ENCODE measurements at places on chromosomes 3 and 15. TPM values are rescaled to one million over a fixed set of nuclear protein-coding genes. Genes with fewer than 3 reads are reported as not detected.

TNFAIP8L3 gene
- 0.31 TPM for total RNA-seq

GRCh38 chr3:63290686-63291085 lies 12.6 kb downstream of the SYNPR start:
- DNase-seq, result no peak
- H3K27ac ChIP-seq, result no peak overlapping the region
- no peaks in the 10 kb centered on the region for H3K36me3 ChIP-seq
- H3K4me1 ChIP-seq, result no peaks in the 10 kb centered on the region
- H3K27me3 ChIP-seq, result no peaks in the 10 kb centered on the region
- H3K4me3 ChIP-seq, result no peak overlapping the region

DNA sequence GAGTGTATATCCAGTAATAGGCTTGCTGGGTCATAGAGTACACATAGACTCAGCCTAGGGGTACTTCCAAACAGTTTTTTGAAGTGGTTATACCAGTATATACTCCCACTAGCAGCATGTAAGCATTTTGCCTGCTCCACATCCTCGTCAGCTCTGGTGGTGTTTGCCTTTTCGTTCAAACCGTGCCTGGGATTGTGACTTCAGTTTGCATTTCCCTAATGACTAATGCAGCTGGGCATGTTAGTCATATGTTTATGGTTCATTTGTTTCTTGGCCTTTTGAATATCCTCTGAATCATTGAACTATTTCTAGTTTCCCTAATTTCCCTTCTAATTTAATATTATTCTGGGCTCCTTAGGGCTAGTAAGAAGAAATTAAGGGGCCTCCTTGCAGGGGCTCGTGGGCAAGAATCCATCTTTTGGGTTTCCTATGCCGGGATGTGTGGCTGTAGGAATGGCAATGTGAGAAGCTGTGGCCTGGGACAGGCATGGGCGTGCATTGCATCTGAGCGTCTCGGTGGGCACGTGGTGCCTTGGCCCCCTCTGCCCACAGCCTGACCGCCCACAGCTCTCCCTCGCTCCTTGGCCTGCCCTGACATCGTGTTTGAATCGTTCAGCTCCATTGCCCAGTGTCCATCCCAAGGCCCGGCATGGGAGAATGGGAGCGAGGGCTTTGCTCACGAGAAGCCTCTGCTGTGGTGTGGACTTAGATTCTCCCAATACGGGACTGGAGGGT lies 26.4 kb downstream of the FAH start:
- H3K27me3 ChIP-seq, result no peaks in the 10 kb centered on the region
- no peaks in the 10 kb centered on the region for H3K36me3 ChIP-seq
- H3K4me1 ChIP-seq, result no peaks in the 10 kb centered on the region
- DNase-seq, result no peak

MAP2K1 gene
- 72.8 TPM for total RNA-seq

DNA sequence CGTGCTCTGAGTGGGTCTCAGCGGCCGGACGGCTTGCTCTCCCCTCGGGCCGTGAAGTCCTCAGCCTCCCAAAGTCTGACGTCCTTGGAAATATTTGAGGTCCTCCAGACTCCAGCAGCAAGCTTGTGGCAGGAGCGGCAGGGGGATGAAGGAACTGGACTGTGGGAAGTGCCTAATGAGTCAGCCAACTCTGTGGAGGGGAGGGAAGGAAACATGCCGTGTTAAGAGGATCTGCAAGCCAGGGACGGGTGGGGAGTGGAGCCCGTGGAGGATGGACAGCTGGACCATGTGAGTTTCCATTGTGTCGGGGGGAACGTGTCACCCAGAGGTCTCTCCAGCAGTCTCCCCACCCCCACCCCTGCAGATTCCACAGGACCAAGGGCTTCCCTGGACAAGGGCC lies 39.4 kb upstream of the IDH2 start:
- no peaks in the 10 kb centered on the region for H3K36me3 ChIP-seq
- H3K4me1 ChIP-seq, result no peaks in the 10 kb centered on the region
- H3K27ac ChIP-seq, result no peak overlapping the region
- no peak overlapping the region for H3K4me3 ChIP-seq

DNA sequence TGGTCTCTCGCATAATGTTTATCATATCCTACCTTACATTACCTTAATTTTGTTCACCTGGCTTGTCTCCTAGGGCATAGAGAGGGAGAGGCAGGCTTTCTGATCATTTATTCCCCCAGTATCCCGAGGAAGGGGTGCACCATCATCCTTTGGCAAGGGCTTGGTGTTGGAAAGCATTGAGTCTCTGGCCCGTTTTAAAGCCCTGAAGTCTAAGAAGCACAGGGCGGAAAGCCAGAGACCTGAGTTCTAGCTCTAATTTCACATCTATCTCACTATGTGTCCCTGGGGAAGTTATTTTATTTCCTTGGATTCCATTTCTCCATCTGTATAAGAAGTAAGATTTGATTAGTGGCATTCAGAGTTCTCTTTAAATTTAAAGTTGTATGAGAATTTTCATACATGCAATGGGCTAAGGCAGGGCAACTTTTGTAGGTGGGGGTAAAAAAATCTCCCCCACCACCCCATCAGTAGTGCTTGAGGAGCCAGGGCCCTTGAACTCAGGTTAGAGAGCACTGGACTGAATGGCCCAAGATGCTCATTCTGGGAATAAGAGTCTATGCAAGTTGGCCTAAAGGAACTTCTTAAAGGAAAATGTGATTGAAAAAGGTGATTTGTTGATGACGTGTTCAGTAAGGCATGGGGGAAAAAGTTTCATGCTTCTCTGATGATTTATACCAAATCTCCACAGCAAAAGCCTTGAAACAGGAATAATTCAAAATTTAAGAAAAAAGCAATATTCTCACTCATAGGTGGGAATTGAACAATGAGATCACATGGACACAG lies 10.1 kb downstream of the TMC3 start:
- H3K27me3 ChIP-seq, result no peaks in the 10 kb centered on the region
- no peak overlapping the region for H3K27ac ChIP-seq
- H3K4me1 ChIP-seq, result no peaks in the 10 kb centered on the region

KBTBD8 gene
- 6.9 TPM for total RNA-seq

DNA sequence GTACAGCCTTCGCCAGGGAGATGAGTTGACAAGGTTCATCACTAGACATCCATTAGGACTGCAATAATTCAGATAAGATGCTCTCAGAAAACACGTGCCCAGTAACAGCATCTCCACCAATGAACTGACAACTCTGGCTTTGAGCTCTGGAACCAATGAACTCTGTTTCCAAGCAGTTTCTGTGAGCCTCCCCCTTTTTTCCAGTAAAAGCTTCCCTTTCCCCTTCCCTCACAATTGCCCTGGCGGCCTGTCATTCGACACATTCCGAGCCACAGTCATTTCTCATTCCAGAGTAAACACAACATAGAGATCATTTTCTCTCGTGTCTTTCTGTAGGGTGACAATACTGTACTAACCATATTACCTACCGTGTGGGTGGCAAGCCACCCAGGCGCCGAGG lies 3.6 kb downstream of the PLA2G4D start:
- no peak overlapping the region for H3K27ac ChIP-seq
- DNase-seq, result no peak
- H3K27me3 ChIP-seq, result no peaks in the 10 kb centered on the region
- H3K36me3 ChIP-seq, result no peaks in the 10 kb centered on the region

- no peak overlapping the region for H3K27ac ChIP-seq
- no peaks in the 10 kb centered on the region for H3K27me3 ChIP-seq
- no peak overlapping the region for H3K4me3 ChIP-seq
- H3K4me1 ChIP-seq, result no peaks in the 10 kb centered on the region
Measured at GRCh38 chr15:53709821-53710220, 49.6 kb downstream of the WDR72 start.

- H3K4me1 ChIP-seq, result no peaks in the 10 kb centered on the region
- no peak overlapping the region for H3K27ac ChIP-seq
- no peak for DNase-seq
- H3K4me3 ChIP-seq, result no peak overlapping the region
Measured at GRCh38 chr15:29636921-29637320, 185.3 kb downstream of the TJP1 start.

UROC1 gene
- not detected for total RNA-seq

GRCh38 chr15:92848852-92849598 lies 51.1 kb upstream of the CHD2 start:
- H3K36me3 ChIP-seq, result no peaks in the 10 kb centered on the region
- DNase-seq, result no peak
- H3K4me1 ChIP-seq, result peaks cover 4% of the 10 kb centered on the region
- no peak overlapping the region for H3K27ac ChIP-seq

- DNase-seq, result no peak
- no peak overlapping the region for H3K27ac ChIP-seq
- H3K4me3 ChIP-seq, result no peak overlapping the region
- no peaks in the 10 kb centered on the region for H3K27me3 ChIP-seq
- H3K36me3 ChIP-seq, result peaks cover 11% of the 10 kb centered on the region
Measured at GRCh38 chr3:141498598-141499223, 11.9 kb downstream of the RASA2 start.

GRCh38 chr15:95577927-95578326 lies 752.6 kb upstream of the NR2F2 start:
- no peak overlapping the region for H3K27ac ChIP-seq
- no peak overlapping the region for H3K4me3 ChIP-seq
- no peaks in the 10 kb centered on the region for H3K4me1 ChIP-seq
- no peaks in the 10 kb centered on the region for H3K36me3 ChIP-seq
